Inflammatory macrophage (primary cell): ENCODE measurements at places on chromosomes 12 and 14.

GRCh38 chr12:54631988-54632728, 2.5 kb downstream of the LACRT start:
- DNase-seq = no peak

DNA sequence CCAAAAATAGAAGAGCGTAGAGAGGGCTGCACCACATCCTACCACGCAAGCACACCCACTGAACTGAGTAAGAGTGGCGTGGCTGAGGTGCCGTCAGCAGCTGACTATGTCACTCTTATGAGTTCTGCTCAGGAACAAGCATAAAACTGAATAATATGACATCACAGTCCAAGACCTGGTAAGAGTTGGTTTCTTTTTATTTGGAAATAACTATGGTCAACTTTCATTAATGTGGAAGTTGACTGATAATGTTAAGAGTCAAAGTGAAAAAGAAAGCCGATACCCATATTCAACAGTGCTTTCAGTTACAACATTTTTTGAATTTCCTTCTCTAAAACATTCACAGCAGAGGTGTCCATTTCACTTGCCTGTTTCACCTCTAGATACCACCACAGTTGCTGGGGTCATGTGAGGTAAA, 44.6 kb downstream of the GNS start:
- peak; percentile 78 for DNase-seq

- DNase-seq = peak; percentile 47
These were observed 93.4 kb upstream of the SLCO1C1 start for GRCh38 chr12:20601668-20602280.

GRCh38 chr12:7144414-7145120, 14.4 kb downstream of the CLSTN3 start:
- DNase-seq = peak; percentile 13

DNA sequence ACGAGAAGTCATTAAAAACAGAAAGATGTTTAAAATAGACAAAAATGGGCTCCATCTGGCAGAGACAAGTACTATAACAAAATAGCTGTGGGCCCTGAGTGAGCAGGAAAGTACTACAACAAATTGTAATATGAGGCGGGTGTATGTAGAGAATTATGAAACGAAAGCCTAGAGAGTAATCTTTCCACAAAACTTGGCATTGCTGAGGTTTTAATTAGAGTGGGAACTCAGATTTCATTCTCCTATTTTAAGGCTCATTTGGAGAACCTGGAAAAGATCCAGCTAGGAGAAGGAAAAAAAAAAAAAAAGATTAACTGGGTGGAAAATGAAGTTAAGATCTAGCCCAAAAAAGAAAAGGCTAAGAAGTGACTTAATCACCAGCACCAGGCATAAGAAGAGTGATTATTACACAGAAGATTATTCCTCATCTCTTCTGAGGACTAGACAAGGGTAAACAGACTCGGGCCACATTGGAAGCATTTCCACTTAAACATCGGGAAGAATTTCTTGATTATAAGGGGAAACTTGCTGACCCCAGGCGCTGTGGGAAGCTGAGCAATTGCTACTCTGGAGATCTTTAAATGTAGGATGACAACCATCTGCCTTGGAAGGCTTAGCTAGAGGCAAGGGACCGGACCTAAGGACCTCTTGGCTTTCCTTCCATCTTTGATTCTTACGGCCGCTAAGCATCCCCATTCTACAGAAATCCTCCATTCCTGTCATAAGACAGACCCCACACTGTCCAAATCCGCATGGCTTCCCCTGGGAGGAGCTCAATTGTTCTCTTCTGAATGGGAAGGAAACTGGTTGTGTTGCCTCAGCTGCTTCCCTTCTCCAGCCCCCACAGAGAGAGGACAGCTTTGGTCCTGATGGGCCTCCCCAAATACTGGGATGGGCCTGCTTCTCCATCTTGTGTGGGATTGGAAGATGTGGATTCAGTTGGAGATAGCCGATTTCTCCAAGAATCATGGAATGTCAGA, 40.6 kb downstream of the IGF1 start:
- no peak for DNase-seq

DNA sequence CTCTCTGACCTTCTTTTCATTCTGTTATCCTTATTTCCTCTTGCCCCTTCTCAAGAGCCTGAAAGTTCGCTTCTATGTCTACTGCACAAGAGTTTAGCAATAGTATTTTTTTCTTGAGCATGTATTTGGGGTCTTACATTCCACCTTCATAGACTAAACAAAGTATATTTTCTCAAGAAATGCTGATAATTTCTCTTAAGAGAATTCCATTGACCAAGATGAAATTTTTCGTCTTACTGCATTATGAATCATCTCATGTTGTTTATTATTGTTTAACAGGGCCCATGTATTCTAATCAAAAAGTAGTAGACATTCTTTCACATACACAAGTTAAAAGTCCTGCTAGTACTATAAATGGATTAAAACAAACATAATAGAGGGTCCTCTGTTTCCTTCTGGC, 219.3 kb downstream of the C12orf50 start:
- DNase-seq = no peak

GRCh38 chr12:54304187-54304810, 3.5 kb upstream of the NFE2 start:
- peak; percentile 86 for DNase-seq

DNA sequence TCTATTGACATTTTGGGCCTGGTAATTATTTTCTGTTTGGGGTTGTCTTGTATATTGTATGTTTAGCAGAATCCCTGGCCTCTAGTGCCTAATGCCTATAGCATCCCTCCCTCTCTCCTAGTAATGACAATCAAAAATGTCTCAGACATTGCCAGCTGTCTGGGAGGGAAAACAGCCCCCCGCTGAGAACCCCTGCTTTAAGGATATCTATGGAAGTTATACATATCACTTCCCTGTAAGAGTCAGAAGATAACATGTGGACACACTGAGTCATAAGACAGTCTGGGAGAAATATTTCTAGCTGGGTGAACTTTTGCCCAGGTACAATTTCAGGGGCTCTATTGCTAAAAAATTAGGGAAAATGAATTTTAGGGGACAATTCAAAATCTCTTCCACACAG, 255.0 kb downstream of the PAWR start:
- DNase-seq = no peak

- no peak for DNase-seq
These were observed 57.9 kb downstream of the GNS start for GRCh38 chr12:64701283-64701682.
